Sigmoid colon (tissue), 7 donors: ENCODE measurements at places on chromosomes 7 and 10.
A peak's percentile ranks its signal among the peaks of the same experiment; 100 is the strongest.

DNA sequence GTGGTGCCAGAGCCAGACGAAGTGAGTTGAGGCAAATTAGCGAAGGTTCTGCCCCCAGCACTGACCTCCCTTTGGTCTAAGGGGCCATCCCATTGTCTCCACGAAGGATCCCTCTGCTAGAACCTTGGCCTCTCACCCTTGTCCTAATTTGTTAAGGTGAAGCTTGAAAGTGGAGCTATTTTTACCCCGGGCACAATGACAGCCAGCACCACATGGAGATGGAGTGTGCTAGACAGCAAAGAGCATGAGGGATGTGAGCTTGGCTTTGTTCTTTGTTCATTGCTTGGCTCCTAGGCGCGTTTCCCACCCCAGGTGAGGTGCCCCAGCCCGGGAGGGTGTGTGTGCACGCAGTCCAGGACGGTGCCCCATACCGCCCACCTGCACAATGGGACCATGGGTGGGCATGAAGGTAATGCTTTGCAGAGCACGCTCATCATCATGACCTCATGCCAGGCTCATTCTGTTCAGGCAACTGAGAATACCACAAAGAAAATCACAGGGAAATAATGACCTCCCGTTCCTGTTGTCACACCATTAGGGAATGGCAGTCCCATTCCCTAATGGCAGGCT, 361.0 kb upstream of the FZD8 start:
- DNase-seq, result no peak

- DNase-seq, result no peak
These were observed 353 bp downstream of the MOGAT3 start for GRCh38 chr7:101200504-101200861.

- DNase-seq, result no peak
These were observed 61.6 kb upstream of the RNF32 start for GRCh38 chr7:156578978-156579430.

DNA sequence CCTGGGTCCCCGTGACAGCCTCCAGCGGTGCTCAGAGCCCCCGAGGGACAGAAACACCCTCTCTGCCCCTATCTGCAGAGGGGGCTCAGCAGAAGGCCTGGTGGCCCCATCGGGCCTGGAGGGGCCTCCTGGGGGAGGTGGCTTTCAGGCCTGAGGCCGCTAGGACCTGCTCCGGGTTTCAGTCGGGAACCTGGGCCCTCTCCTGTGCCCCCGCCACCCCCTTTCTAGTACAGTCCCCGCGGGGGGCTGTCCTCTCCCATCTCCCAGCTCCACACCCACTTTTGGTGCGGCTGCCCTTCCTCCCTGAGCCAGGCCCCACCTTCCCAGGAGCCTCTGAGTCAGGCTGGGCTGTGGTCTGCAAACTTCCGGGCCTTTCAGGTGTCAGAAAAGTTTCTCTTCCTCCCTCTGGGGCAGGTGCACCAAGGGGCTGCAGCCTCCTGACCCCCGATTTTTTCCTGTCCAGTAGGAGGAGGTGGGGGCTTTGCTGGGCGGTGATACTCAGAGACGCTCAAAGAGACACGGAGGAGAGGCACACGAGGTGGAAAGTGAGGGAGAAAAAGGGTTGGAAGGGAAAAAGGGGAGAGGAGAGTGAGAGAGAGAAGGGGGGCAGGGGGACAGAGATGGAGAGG, 692 bp downstream of the CARD11 start:
- no peak for DNase-seq

DNA sequence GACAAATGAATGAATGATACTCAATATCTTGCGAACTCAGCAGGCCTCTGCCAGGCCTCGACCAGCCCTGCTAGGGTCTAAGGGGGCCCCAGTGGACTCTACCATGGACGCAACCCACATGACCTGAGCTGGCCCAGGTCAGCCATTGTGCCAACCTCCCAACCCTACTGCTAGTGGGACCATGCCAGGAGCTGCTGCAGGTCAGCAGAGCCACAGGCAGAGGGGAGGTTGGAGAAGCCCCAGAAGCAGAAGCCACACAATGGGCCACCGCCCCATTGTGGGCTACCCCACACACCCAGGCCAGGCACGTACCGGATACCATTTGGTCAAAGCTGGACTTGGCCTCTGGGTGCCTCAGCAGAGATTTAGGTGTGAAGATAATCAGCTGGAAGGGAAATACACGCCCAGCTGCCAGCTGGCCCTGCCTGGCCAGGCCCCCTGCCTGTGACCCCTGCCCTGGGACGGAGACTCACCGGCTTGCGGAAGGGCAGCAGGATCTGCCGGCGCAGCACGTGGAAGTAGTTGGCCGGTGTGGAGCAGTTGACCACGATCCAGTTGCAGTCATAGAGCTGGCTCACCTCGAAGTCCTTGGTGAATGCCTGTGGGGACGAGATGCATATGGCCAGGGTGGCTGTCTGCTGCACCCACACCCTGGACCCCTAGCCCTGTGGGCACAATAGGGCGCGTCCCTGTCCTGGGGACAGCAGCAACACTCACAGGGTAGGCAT, 24.5 kb downstream of the OGDHL start:
- no peak for DNase-seq

GRCh38 chr7:27822245-27822644, 82.3 kb downstream of the TAX1BP1 start:
- DNase-seq, result no peak

- no peak for DNase-seq
These were observed 86.2 kb downstream of the HECW1 start for GRCh38 chr7:43198599-43199090.

GRCh38 chr10:60649485-60650377, 128.5 kb upstream of the CDK1 start:
- DNase-seq, result no peak

- no peak for DNase-seq
These were observed 50.9 kb upstream of the SCIN start for GRCh38 chr7:12519682-12520009.

- no peak for DNase-seq
These were observed 589 bp downstream of the LSM8 start for GRCh38 chr7:118184565-118184940.

GRCh38 chr10:90204956-90205314, 503.5 kb downstream of the KIF20B start:
- DNase-seq, result no peak

GRCh38 chr7:44634839-44635591, 28.6 kb downstream of the OGDH start:
- no peak for DNase-seq

- DNase-seq, result no peak
These were observed 8.2 kb upstream of the VCL start for GRCh38 chr10:73989594-73990150.

- DNase-seq, result no peak
These were observed 59.5 kb downstream of the ST8SIA6 start for GRCh38 chr10:17394854-17395253.

DNA sequence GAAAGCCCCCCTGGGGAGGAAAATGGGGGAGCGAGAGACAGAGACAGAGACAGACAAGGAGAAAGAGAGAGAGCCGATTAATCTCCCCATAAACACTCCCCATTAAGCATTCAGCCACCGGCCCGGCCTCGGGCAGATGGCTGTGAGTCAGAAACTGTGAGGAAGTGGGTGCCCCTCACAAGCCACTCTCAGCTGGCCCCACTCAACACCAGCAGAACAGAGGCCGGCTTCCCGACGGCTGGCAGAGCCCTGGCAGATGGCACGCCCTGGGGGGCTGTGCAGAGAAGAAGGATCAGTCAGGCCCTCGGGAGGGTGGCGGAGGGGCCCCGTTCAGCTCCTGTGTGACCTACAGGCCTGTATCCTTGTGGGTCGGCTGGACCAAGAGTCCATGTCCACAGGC, 41.2 kb downstream of the CAMK2B start:
- DNase-seq, result peak; percentile 50

GRCh38 chr7:132697003-132697402, 120.7 kb upstream of the PLXNA4 start:
- no peak for DNase-seq

GRCh38 chr7:112271162-112271561, 64.7 kb downstream of the ZNF277 start:
- no peak for DNase-seq

GRCh38 chr7:80235334-80235733, 100.7 kb downstream of the GNAI1 start:
- no peak for DNase-seq

GRCh38 chr7:51027935-51028830, 245.5 kb upstream of the GRB10 start:
- no peak for DNase-seq

GRCh38 chr10:58989486-58990039, 186.9 kb upstream of the PHYHIPL start:
- no peak for DNase-seq

DNA sequence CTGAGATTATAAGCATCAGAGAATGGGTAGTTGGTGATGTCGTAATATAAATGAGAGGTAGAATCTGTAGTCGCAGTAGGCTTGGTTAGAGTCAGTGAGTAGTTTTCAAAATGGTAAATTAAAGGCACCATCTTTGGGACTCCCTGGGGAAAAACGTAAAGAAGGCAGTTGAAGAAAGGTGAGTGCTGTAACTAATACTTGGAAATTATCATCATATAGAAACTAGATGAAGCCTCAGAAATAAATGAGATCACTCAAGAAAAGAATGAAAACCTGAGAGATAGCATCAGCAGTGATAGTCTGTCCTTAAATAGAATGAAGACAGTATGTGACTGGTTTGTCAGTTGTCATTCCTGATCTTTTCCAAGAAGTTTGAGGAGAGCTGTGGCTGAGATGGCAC, 23.8 kb downstream of the PALS2 start:
- no peak for DNase-seq

DNA sequence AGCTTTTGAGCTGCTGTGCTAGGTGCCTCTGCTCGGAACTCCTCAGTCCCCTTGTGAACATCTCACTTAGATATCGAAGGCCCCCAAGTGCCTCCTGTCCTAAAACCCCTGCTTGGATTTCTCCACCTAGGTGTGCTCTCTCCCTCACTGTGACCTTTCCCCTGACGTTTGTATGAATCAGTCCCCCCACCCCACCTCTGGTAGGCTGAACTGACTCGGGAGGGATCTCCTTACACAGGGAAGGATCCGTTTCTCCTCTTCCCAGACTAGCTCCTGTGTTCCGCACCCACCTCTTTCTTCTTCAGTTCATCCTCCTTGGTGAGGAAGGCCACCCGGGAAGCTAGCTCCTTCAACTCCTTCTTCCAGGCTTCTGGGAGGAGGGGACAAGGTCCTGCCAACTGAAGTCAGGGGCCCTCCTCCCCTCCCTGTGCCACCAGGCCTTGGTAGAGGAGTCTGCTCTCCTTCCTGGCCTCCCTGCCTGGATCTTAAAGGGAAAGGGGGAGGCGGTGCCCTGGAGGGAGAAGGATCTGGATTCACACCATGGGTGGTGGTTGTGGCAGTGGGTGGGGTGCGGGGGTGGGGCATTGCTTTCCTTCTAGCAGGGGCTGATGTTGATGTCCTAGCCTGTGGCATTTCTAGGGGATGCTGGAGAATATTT, 6.8 kb downstream of the TBATA start:
- DNase-seq, result no peak

- DNase-seq, result no peak
These were observed 15.7 kb upstream of the STN1 start for GRCh38 chr10:103933557-103934121.

DNA sequence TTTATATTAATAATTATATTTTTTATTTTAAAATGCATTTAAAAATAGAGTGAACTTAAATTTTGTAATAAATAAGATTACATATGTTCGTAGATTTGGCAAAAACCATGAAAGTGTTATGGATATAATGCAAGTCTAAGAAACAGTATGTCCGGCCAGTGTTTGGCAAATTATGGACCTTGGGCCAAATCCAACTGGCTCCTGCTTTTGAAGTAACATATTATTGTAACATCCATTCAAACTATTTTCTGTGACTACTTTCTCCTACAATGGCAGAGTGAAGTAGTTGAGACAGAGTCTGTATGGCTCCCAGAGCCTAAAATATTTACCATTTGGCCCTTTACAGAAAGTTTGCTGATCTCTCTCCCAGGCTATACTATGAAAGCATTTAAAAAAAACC, 38.9 kb downstream of the TMEM229A start:
- DNase-seq, result no peak

- no peak for DNase-seq
These were observed 351.8 kb upstream of the FZD8 start for GRCh38 chr10:35993591-35994515.

- no peak for DNase-seq
These were observed 21.3 kb downstream of the TAS2R16 start for GRCh38 chr7:122974229-122974628.

DNA sequence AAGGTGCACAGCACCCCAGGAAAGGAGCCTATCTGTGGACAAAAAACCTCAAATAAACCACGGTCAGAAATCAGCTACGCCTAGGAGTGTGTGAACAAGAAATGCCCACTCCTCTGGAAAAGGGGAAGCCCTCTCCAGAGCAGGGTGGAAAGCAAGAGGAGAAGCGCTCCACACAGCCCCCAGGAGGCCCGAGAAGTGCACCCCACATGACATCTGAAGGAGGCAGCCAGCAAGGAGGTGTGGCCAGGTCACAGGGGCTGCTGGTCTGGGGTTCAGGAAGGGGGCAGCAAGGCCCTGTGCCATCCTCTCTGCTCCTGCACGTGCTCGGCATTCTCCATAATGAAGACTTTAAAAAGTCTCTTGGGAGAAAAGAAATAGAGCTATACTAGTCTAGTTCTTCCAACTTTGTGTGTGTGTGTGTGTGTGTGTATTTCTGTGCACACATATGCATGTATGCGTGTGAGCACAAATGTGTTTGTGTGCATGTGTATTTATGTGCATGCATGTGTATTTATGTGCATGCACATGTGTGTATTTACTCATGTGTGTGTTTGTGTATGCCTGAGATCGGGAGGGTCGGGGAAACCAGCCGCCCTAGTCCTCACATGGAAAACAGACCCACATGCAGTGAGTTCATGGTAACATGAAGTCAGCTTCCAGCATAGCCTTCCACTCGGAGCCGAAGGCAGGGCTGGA, 76.5 kb downstream of the TNS3 start:
- DNase-seq, result no peak

DNA sequence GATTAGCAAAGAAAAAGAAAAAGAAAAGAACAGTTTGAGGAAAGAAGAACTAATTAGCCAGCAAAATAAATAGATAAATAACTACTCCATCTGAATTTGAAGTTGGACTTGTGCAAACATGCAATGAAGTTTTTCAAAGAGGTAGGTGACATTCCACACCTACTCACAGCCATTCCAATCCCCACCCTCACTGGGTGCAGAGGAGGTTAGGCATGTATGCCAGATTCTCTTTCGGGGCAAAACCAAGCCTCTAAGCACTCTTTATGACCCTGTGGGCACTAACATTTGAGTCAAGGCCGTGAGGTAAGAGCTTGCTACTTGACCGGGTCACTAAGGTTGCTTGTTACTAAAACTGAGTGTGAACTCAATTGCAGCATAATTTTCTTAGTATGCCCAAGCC, 108.4 kb upstream of the SEMA3A start:
- DNase-seq, result no peak

- DNase-seq, result peak; percentile 38
These were observed 100.5 kb downstream of the PRKAG2 start for GRCh38 chr7:151776446-151776845.
